HT-29 (cell line): ENCODE measurements at places on chromosomes 12 and 14.

GRCh38 chr14:48925184-48925583 is 661.0 kb downstream of the RPS29 start:
- DNase-seq = no peak

GRCh38 chr14:23538785-23539184 is 12.8 kb downstream of the ZFHX2 start:
- DNase-seq = no peak

DNA sequence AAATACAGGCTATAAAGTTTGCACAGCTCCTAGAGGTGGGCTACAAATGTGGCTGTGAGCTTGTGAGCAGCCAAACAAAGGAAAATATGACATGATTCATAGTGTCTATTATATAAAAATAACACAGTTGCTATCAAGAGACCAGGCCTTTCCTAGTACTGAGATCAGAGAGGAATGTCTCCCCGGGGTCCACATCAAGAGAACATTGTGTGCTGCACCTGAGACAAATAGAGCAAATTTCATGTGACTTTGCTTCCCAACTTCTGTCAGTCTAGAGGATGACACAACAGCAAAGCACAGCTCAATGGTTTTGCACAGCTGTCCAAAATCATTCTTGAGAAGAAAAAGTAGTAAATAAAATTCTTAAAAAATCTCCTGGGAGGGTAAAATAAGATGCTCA is 297.5 kb upstream of the PRKD1 start:
- no peak for DNase-seq

GRCh38 chr12:43579206-43579605 is 27.2 kb upstream of the ADAMTS20 start:
- DNase-seq = no peak
